ENCODE measurements at places on chromosomes 5 and 9.

GRCh38 chr5:139605887-139606286 is 42.3 kb upstream of the CXXC5 start:
- no peak for DNase-seq

GRCh38 chr5:100905259-100905914 is 2.3 kb upstream of the ST8SIA4 start:
- no peak for DNase-seq

DNA sequence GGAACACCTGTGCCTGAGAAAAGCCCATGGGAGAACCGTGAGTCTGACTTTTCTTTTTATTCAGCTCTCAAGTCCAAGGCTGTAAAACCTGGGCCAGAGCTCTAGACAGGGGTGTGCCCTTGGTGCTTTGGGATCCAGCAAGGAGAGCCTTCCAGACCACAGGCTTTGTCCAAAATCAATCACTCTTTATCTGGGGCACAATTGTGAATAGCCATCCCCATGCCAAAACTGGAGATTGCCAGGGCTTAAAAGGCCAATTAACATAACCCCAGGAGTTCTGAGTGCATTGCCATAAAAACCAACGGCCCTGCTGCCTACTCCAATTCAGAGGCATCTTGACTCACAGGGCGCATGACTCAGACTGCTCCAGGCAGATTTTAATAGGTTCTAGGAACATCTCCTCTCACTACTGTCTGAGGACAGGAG is 391.8 kb downstream of the ARHGEF28 start:
- DNase-seq = no peak

DNA sequence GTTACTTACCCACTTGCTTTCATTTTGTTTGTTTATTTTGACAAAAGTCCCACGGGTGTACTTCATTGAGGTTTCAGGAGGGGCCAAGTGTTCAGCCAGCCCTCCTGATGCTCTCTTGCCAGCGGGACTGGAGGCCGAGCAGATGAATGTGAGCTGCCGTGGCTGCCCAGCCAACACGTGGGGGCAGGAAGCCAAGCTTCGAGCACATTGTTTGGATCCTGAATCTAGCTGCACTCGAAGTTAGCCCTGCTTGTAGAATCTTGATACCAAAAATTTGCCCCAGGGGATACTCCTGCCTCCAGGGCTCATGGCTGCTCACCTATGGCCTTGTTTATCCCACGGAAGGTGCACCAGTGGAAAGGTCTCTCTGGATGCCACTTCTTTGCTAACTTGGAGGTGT is 49.3 kb downstream of the RASGEF1C start:
- DNase-seq = no peak

DNA sequence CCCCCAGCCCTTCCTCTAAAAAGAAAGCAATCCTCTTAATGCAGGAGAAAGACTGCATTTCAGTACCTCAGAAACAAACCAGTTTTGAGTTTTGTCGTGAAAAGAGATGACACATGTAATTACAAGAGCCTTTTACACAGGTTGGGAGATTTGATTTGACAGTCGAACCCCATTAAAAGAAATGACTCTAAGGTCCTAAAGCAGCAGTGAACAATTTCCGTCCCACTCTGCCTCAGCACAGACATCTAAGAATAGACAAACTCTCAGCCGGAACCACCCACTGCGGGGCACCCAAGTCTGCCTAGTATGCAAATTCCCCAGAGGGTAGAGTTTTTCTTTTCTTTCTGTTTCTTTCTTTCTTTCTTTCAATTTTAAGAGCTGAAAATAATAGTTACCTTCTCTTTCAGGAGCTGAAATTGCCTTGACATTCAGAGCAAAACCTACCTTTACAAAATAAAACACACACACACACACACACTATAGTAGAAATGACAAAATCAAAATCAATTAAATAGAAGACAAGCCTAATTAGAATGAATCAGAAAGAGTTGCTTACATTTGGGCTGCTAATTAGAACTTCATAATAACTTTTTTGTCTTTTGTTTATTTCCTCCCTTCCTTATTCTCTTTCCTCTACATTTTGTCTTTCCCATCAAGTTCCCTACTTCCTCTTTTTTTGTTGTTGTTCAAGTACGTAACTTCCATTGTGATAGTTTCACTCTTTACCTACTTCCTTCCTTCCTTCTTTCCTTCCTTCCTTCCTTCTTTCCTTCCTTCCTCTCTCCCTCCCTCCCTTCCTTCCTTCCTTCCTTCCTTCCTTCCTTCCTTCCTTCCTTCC is 65.1 kb downstream of the BASP1 start:
- DNase-seq = no peak

DNA sequence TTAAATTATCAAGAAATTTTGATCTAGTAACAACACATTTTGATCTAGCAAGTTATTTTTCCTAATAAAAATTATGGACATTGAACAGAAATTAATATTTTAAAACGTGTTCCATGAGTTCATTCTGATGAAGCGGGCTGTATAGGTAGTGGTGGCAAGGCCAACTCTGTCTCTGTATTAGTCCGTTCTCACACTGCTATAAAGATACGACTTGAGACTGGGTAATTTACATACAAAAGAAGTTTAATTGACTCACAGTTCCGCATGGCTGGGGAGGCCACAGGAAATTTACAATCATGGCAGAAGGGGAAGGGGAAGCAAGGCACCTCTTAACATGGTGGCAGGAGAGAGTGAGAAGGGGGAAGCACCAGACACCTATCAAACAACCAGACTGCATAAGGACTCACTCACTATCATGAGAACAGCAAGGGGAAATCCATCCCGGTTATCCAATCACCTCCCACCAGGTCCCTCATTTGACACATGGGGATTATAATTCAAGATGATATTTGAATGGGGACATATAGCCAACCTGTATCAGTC is 61.2 kb downstream of the TMEM232 start:
- no peak for DNase-seq

GRCh38 chr5:131285703-131286399 is 22.0 kb downstream of the CDC42SE2 start:
- DNase-seq = no peak

DNA sequence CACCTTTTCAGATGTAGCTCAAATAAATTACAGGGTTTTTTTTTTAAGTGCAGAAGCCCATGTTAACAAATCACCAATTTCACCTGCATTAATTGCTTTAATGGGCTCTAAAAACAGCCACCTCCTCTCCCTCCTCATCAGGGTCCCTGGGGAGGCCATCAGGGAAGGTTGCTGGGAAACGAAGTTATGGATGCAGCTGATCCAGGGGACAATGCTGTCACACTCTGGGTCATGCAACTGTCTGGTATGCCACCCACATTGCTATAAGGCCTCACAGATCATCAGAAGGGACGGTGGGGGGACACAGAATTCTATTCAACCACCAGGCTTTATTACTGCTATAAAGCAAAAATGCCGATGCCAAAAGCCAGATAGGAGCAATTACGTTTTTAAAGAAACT is 9.3 kb downstream of the WHRN start:
- no peak for DNase-seq

- no peak for DNase-seq
Observed at GRCh38 chr9:136303825-136304416, at the start of gene CCDC187. Gene CCDC187 (minus strand): TSS chr9:136304094. CDS start chr9:136303830, 264 bp downstream.

- no peak for DNase-seq
Observed at GRCh38 chr5:31678180-31678579, 39.2 kb downstream of the PDZD2 start.

DNA sequence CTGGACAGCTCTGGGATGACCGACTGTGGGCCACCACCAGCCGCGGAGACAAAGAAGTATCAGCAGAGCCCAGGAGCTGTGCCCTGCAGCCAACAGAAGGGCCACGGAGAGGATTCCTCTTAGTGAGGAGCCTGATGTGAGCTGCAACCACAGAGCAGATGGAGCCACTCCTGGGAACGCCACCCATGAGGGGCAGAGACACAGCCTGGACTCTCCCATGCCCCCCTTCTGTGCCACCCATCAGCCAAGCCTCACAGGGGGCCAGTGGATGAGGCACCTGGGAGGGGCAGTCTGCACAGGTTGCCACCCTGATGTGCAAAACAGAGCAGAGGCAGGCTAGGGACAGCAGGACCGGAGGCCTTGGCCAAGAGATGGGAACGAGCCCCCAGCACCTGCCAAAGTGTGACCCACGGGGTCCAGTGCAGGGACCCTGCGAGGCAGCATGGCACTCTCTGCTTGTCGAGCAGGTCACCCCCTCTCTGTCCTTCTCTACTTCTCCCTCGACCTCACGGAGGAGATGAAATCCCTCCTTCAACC is 380.7 kb upstream of the IRX1 start:
- DNase-seq = no peak

- no peak for DNase-seq
Observed at GRCh38 chr9:101486693-101487442, 46.8 kb upstream of the RNF20 start.

DNA sequence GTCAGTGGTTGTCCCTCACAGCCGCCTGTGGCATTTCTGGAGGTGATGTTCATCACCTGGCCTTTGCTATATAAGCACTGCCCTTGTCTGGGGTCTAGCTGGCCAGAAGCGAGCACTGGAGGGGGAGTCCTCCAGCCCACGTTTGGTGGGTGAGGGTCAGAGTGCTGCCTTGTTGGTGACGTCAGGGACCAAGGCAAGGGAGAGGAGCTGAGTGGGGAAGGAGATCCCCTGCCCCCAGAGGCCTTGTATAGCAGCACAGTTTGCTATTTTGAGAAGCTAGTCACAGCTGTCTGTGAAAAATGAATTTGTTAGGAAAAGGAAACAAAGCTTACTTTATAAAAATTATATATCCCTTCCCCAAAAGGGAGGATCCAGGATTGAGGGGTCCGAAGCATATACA is 49.8 kb downstream of the SYK start:
- no peak for DNase-seq

GRCh38 chr9:77731930-77732329 is 83.8 kb upstream of the GNA14 start:
- DNase-seq = no peak

DNA sequence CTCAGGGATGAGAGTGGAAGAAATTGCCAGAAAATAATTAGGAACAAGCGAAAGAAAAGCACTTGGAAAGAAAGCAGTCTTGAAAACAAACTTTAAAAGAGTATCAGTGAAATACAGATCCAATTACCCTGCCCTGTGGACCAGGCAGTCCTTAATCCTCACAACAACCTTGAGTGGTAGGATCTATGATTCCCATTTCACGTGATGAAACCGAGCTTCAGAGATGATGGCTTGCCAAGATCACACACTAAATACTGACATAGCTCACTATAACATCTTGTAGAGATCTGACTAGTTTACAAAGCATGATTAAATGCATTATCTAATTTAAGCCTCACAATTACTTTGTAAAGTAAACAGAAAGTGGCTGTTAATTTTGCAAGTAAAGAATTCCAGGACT is 55.5 kb upstream of the ABCA1 start:
- DNase-seq = no peak

DNA sequence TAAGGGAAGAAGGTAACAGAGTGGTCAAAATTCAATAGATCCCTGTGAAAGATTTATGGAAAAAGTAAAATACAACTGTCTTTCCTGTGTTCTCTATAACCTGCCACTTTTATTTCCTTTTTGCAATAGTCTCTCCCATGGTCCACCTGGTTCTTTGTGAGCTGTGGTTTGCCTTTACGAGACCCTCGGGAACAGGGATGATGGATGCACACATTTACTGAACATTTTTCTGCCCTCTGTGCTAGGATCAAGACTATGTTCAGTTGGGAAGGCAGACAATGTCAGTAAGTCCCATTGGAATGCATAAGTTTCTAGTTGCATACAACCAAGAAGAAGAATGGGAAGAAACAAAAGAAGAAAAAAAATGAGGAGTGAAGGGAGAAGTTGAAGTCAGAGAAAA is 281.2 kb downstream of the TRPM3 start:
- no peak for DNase-seq

- DNase-seq = no peak
Observed at GRCh38 chr9:35609001-35609819, 4.1 kb downstream of the TESK1 start.

DNA sequence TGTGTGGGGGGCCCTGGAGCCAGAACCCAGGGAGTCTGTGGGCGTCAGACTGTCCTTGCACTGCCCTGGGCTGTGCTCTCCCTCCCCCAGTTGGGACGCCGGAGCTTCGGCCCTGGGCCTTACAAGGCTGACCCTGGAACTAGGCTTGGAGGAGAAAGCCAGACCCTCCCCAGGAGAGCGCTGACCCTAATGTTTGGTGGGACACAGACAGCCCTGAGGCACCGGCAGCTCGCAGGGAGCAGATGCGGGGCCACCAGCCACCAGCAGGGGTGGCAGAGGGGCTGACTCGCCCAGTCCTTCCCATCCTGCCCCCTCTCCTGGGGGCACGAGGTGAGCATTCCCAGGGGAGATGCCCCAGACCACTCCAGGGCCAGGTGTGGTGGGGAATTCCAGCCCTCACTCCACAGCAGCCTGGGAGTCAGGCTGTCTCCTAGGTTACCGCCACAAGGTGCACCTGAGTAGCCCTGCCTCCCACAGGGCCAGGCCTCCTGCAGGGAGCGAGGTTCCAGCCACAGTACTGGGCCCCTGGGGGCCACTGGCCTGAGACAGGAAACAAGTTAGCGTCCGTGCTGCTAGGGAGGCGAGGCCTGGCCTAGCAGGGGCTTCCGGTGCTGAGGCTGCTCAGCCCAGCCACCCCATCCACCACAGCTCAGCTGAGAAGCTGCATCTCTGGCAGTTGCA is 134.6 kb downstream of the OLFM1 start:
- DNase-seq = no peak

GRCh38 chr5:132870801-132871200 is 2.7 kb upstream of the LEAP2 start:
- no peak for DNase-seq

Measured in activated CD4-positive, alpha-beta T cell treated with anti-CD3 and anti-CD28 coated beads, Interleukin-2, Interleukin-4, amounts not matched to agents 100 ng/mL and 50 ng/mL, durations not matched to agents 16 hours and 8 hours (primary cell).